ENCODE measurements at places on chromosomes 11 and 22. TPM values are rescaled to one million over a fixed set of nuclear protein-coding genes. Genes with fewer than 3 reads are reported as not detected.
A peak's percentile ranks its signal among the peaks of the same experiment; 100 is the strongest.

GRCh38 chr11:116960930-116961329 is 123.5 kb upstream of the APOA1 start:
- H3K27ac ChIP-seq: no peak overlapping the region
- H3K36me3 ChIP-seq: no peaks in the 10 kb centered on the region
- no peaks in the 10 kb centered on the region for H3K27me3 ChIP-seq
- no peak for DNase-seq

DNA sequence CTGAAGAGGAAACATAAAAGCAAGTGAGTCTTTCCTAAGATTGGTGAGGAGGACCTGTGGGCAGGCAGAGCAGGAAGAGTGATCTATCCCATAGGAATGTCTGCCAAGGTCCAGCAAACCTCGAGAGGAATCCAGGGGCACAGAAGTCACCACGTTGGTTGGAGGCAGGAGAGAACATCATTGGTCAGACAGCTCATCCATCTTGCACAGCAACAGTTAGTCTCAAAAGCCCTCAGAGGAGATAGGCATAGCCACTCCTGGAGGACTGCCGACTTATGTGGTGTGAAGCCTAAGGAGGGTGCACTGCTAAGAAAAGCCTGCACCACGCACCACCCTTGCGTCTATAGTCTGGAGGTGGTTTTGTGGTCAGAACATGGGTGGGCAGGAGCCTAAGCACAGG is 109.1 kb downstream of the RASSF10 start:
- no peaks in the 10 kb centered on the region for H3K36me3 ChIP-seq
- H3K4me1 ChIP-seq: no peaks in the 10 kb centered on the region
- H3K27ac ChIP-seq: no peak overlapping the region
- no peak overlapping the region for H3K4me3 ChIP-seq

DNA sequence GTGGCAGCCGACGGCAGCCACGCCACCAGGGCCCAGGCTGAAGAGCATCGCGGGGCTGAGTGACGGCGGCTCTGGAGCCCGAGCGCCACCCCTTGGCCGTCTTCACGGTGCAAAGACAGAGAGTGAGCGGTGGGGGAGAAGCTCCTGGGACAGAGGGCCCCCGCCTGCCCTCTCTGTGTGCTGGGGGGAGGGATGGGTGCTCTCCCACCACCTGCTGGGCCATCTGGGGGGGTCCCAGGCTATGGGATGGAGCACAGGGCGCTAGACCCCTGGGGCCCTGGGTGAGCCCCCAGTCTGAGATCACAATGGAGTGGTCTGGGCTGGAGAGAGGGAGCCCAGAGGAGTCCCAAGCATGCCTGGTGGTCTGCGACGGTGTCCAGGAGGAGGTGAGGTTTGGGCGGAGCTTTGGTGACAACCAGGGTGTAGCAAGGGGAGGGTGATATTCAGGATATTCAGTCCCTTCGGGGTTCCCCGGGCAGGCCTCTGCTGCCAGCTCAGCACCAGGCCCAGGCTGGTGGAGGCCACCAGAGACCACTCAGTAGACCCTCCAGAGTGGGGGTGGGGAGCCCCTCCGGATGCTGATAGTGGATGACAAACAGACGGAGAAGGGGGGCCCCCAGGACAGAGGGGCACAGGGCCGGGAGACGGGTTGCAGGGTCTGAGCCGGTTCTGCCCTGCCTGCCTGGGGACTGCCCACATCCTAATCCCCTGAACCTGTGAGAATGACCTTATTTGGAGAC is 78.1 kb upstream of the PRR5 start:
- H3K4me3 ChIP-seq: no peak overlapping the region
- peak; percentile 57 for DNase-seq
- no peaks in the 10 kb centered on the region for H3K4me1 ChIP-seq
- H3K36me3 ChIP-seq: no peaks in the 10 kb centered on the region

GRCh38 chr11:63503492-63503891 is 2.4 kb upstream of the LGALS12 start:
- no peak overlapping the region for H3K4me3 ChIP-seq
- no peak overlapping the region for H3K27ac ChIP-seq
- no peaks in the 10 kb centered on the region for H3K27me3 ChIP-seq
- H3K4me1 ChIP-seq: no peaks in the 10 kb centered on the region
- H3K36me3 ChIP-seq: no peaks in the 10 kb centered on the region

DNA sequence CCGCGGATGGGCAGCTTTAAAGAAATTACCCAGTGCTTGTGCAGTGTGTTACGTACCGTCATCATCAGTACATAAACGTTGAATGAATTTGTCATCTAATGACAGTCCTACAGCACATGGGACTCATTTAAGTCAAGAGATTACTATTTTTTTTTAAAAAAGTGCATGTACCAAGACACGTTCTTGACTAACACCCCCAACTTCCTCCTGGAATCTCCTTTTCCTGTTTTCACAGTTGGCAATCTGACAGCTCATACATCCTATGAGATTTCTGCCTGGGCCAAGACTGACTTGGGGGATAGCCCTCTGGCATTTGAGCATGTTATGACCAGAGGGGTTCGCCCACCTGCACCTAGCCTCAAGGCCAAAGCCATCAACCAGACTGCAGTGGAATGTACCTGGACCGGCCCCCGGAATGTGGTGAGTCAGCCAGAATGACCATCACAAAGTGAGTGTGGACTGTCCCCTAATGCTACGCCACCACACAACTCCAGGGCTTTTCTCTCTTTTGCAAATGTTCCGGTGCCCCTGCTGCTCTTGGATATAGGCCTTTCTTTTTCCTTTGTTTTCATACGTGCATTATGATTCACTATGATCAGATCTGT is 162.0 kb upstream of the SORL1-AS1 start:
- peak; percentile 36 for DNase-seq
- no peak overlapping the region for H3K4me3 ChIP-seq
- no peak overlapping the region for H3K27ac ChIP-seq
- peaks cover 12% of the 10 kb centered on the region for H3K4me1 ChIP-seq
- no peaks in the 10 kb centered on the region for H3K36me3 ChIP-seq

DNA sequence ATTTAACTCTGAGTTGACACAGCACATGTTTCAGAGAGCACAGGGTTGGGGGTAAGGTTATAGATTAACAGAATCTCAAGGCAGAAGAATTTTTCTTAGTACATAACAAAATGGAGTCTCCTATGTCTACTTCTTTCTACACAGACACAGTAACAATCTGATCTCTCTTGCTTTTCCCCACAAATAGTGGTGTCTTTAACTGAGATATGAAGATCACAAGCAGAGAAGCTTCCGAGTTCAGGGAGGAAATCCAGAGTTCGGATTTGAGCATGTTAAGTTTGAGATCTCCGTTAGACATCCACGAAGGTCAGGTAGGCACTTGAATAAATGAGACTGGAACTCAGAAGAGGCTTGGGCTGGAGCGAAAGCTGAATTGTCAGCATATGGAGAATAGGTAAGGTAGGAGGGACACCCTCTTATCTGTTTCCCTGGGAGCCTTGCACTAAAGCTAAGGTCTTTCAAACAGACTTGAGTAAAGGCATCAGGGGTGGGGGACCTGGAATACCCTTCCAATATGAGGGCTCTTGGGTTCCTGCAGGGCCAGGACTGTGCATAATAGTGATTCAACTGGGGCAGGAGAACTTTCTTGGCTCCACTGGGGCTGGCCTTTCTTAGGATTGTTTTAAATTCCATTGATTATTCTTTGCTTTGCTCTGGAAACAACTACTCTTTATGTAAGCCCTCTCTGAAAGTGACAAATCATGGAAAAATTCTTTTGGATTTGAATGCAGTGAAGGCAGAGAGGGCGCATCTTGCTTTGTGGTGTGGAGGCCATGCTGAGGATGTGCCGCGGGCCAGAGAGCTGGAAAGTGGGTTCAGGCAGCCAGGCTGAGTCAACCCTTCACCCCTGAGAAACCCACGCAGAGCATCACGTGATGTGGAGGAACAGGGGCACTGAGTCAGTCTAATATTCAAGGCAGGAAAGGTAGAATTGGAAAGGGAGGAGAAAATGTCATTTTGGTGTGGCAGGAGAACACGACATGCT is 62.7 kb upstream of the AMPD3 start:
- no peaks in the 10 kb centered on the region for H3K27me3 ChIP-seq
- no peaks in the 10 kb centered on the region for H3K4me1 ChIP-seq
- H3K36me3 ChIP-seq: no peaks in the 10 kb centered on the region
- DNase-seq: no peak
- no peak overlapping the region for H3K27ac ChIP-seq

The APOA4 gene
- total RNA-seq: not detected

The C22orf15 gene
- 2.0 TPM for total RNA-seq

The ASRGL1 gene
- 40.1 TPM for total RNA-seq

The HORMAD2 gene
- total RNA-seq: not detected

All from A673 (cell line).